ENCODE measurements at places on chromosomes 3 and 15.

DNA sequence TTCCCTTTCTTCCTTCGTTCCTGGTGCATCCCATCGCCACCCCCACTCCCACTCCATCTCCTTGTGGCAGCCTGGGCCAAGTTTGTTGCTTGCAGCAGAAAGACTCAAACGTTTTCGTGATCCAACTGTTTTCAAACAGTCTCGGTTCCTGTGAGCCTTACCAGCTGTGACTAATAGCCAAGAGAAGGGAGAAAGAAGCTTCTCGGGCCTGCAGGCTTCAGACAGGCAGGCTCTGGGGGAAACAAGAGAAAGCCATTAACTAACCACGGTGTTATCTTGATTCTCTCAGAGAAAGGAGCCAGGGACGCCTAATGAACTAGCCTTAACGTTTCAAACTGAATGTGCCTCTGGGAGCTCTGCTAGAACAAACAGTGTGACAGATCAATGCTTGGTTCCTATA lies 742.0 kb downstream of the NR2F2 start:
- DNase-seq, result no peak

- DNase-seq, result no peak
Observed at GRCh38 chr3:178297199-178297598, 239.0 kb upstream of the KCNMB2 start.

GRCh38 chr3:195876297-195877064 lies 31.9 kb downstream of the TNK2 start:
- no peak for DNase-seq

GRCh38 chr15:38312190-38312589 lies 59.6 kb downstream of the SPRED1 start:
- no peak for DNase-seq

- no peak for DNase-seq
Observed at GRCh38 chr15:51335538-51336410, 2.6 kb downstream of the CYP19A1 start.
